Non-pigmented ciliary epithelial cell (primary cell): ENCODE measurements at places on chromosomes 13 and 19.

- DNase-seq: peak; percentile 24
Measured at GRCh38 chr13:42137856-42138537, 89.5 kb downstream of the DGKH start.

- DNase-seq: no peak
Measured at GRCh38 chr13:101892296-101892695, 439.8 kb downstream of the ITGBL1 start.

DNA sequence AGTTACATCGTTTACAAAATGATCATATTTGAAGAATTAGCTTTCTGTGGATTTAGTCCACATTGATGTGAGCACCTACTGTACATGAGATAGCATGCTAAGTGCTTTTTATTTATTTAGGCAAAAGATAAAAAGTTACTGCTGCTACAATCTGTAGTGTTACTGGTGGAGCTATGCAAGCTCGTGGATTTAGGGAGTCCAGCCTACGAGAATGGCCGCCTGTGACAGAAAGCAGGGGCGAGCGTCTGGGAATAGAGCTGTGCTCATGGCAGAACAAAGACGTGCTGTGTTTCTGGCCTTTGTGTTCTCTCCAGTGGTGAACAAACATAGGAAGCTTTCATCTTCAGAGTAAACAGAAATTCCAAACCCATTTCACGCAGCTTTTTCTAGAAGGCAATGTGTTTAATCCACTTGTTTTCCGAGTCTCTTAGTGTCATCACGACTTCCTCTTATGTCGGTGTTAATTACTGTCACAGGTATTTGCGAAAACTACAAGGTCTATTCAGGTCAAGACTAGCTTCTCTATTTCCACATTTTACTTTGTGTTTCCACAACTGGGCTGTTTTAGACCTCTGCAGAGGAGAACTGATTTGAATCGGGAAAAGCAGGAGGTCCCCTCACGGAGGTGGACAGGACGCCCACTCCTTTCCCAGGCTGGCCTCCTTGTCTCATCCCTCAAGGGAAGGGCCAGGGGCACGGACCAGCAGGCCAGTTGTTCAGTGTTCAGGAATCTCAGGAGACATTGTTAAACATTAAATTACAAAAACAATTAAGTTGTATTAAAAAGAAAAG, 67.3 kb downstream of the ATP11A start:
- no peak for DNase-seq

GRCh38 chr19:17526922-17527321, 15.5 kb downstream of the PGLS start:
- no peak for DNase-seq

- DNase-seq: no peak
Measured at GRCh38 chr13:49220856-49221589, 885 bp downstream of the MLNR start.

- no peak for DNase-seq
Measured at GRCh38 chr13:97976610-97977521, 23.4 kb downstream of the IPO5 start.

- DNase-seq: no peak
Measured at GRCh38 chr13:98598043-98598442, 21.1 kb upstream of the STK24 start.

GRCh38 chr13:48475230-48475629, 57.6 kb downstream of the RCBTB2 start:
- DNase-seq: no peak

- no peak for DNase-seq
Measured at GRCh38 chr13:99374994-99375737, 68.0 kb upstream of the GPR183 start.

DNA sequence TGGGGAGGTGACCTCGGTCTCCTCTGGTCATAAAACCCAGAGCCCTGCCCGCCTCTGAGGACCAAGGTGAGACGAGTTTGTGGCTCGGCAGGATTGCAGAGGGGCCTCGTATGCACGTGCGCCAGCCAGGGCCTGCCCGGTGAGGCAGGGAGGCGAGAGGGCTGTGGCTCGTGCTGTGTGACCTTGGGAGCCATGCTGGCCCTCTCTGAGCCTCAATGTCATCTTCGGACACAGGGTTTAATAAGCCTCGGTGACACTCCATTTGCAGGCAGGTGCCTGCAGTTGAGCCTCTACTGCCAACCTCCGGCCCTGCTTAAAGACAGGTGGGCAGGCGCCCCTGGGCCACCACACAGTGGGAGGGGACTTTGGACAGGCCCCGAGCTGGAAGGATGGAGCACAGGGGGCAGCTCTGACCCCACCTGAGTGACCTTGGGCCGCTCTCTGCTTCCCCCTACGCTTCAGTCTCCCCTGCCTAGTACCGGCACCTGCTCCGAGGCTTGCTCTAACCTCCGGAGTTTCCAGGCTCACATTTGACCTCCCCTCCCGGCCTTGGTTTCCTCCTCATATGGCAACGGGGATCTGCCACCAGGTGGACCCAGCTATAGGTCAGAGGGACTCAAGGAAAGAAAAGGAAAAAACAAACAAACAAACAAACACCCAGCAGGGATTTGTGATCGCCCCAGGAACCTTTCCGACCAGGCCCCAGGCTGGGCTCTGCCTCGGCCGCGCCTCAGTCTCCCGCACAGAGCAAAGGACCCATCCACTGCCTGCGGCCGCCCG, 3.1 kb downstream of the ZBTB7A start:
- DNase-seq: no peak

GRCh38 chr13:23794267-23795161, 94.7 kb downstream of the MIPEP start:
- DNase-seq: no peak

DNA sequence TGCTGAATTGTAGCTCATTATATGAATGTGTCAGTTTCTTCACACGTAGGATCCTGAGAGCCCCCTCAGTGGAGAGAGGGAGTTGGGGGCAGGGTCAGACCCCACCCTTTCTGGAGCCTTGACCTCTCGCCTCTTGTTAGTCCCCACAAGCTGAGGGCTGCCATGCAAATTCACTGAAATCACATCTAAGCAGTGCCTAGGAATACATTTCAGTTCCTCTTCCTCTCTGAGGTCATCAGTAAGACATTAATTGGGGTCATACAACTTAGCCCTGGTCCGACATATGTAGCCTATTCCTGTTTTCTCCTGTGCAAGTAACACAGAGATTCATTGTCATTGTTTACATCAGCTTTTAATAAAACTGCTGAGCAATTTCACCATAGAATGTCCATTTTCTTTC, 30.0 kb downstream of the MYO9B start:
- no peak for DNase-seq

GRCh38 chr13:41707194-41707821, 250.0 kb downstream of the RGCC start:
- DNase-seq: no peak

- DNase-seq: no peak
Measured at GRCh38 chr19:45508417-45508860, 1.2 kb downstream of the VASP start.

- no peak for DNase-seq
Measured at GRCh38 chr19:2461751-2462634, 5.2 kb upstream of the LMNB2 start.

DNA sequence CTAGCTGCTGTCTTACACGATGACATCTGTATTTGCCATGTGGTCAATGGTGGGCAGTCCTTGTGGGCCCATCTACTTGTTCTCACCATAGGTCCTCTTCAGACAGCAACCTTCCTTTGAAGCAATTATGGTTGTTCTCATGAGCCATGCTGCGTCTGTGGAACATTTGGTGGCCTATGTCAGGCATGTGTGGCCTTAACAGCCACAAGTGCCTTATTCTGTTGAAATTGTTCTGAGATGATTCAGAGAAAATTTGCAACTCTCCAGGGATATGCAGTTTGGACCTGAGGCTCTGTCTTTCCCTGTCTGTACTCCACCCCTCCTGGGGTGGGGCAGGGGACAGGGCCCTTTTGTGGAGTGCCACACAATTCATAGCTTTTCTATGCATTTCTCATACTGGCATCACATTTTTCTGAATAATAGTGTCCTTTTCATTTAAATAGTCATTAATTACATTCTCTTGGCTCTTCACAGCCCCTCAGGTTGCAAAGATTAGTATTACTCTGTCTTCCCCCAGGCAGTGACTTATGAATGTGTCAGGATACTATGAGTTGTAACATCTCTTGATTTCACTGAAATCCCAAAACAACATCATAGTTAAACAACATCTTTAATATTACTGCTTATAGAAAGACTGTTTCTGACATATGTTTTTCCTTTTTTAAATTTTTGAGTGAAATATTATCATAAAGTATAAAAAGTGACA, 102.1 kb downstream of the ITGBL1 start:
- no peak for DNase-seq

DNA sequence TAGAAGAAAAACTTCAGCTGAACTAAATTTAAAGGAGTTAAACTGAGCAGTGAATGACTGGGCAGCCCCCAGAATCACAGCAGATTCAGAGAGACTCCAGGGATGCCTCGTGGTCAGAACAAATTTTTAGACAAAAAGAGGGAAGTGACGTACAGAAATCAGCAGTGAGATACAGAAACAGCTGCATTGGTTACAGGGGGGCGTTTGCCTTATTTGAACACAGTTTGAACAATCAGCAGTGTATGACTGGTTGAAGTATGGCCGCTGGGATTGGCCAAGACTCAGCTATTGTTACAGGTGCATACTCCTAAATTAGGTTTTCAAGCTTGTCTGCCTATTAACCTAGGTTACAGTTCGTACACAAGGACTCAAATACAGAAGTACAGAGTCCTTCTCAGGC, 2.2 kb upstream of the SPRYD7 start:
- no peak for DNase-seq

DNA sequence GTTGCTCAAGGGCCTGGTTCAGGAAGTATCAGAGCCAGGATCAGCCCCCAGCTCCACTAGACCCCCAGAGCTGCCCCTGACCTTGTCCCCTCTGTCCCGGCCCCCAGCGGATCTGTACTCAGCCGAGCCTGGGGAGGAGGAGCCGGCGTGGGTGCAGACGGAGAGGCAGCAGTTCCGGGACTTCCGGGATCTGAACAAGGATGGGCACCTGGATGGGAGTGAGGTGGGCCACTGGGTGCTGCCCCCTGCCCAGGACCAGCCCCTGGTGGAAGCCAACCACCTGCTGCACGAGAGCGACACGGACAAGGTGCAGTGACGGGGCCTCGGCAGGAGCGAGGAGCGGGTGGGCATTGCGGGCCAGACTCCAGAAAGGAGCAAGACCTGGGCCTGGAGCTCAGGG, 14.6 kb downstream of the RCN3 start:
- DNase-seq: no peak

DNA sequence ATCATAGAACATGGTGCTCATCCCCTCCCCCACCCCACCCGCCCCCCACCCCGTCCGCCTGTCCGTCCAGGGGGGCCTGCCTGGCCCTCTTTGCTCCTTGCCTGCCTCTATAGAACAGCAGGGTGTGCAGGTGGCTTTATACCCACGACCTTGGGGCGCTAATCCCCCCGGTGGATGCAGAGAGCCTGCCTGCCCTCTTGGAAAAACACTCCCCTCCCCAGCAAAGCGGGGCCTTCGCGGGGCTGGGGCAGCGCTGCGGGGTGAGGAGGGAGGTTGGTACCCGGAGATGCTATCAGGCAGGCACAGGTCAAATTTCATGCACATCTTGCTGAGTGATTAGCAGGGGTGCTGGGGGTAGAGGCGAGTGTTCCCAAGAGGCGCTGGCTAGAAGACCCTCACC, 21.9 kb downstream of the RFX1 start:
- DNase-seq: no peak

GRCh38 chr13:94006296-94006695, 473.2 kb downstream of the DCT start:
- DNase-seq: no peak

DNA sequence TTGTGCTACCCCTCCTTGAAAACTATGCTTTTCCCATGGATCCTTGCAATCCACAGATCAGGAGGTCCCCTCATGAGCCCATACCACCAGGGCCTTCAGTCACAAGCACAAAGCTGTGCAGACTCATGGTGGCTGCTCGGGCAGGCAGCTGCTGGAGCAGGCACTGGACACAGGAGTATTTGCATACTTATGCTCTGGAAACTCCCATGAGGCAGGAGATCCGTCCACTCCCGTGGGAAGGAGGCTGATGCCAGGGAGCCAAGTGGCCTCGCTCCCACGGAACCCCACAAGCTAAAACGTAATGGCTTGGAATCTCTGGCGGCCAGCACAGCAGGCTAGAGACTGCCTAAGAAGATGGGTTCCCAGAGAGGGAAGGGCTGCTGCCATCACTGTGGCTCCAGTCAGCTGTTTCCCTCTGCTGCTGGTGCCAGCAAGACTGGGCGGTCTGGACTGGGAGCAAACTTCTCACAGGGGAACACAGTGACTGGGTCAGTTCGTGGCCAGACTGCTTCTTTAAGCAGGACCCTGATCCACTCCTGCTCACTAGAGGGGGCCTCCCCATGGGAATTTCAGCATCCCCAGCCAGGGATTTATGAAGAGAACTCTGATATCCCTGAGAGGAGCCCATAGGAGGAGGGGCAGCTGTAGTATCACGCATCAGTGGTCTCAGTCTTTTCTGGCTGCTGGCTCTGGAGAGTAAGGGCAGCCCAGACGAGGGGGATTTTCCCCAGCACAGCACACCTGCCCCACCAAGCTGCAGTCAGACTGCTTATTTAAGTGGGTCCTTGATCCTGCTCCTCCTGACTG, 370.3 kb upstream of the ATXN8OS start:
- DNase-seq: no peak

- no peak for DNase-seq
Measured at GRCh38 chr19:10568062-10568825, 535 bp downstream of the CDKN2D start.

GRCh38 chr13:100881291-100881864, 206.8 kb upstream of the TMTC4 start:
- no peak for DNase-seq

DNA sequence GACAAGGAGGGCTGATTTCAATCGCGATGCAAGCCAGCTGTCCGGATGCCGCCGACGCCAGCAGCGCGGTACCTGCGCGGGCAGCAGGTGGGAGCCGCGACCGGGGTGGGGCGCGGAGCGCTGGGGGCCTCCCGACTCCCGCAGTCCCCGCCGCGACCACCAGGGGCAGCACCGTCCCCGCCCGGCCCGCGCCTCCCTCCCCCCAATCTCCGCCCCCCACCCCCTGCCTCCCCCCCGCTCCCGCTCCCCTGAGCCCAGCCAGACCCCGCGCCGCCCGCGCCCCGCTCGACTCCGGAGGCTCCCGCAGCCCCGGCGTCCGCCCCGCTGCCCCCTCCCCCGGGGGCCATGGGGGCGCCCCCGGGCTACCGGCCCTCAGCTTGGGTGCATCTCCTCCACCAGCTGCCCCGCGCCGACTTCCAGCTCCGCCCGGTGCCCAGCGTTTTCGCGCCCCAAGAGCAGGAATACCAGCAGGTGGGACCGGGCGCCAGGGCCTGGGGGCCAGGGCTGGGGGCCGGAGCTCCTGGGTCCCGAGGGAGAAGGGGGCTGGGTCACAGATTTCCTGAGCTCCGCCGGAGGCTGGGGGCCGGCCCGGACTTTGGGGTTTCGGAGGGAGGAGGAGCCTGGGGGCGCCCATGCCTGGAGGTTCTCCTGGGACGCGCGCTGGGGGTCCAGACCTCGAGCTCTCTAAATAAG, at the start of gene TTYH1:
TTYH1 (plus strand) TSS at position 257 of the 693 bp plus-strand sequence; CDS start at position 346, 89 bp downstream.
- no peak for DNase-seq

- no peak for DNase-seq
Measured at GRCh38 chr19:34319230-34319585, 45.8 kb upstream of the GPI start.

GRCh38 chr13:102972191-102972590, 94.0 kb downstream of the SLC10A2 start:
- DNase-seq: no peak

- DNase-seq: no peak
Measured at GRCh38 chr13:38602266-38602665, 84.6 kb upstream of the FREM2 start.
